ENCODE measurements at places on chromosomes 3 and 15. TPM values are rescaled to one million over a fixed set of nuclear protein-coding genes. Genes with fewer than 3 reads are reported as not detected.

DNA sequence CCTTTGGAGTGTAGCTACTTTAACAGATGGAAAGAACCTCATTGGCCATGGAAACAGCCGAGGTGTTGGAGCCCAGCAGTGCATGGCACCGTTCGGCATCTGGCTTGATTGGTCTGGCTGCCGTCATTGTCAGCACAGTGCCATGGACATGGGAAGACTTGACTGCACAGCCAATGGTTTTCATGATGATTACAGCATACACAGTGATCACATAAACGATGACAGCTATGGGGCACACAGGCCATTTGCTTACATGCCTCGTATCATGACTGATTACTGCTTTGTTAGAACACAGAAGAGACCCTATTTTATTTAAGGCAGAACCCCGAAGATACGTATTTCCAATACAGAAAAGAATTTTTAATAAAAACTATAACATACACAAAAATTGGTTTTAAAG lies 44.1 kb downstream of the PGPEP1L start:
- no peak for DNase-seq

The PLA2G4F gene
- not detected for total RNA-seq

- no peak for DNase-seq
Observed at GRCh38 chr3:127485396-127486170, 105.0 kb downstream of the TPRA1 start.

The ADAMTS9 gene
- 24.1 TPM for total RNA-seq

The PGBD4 gene
- 4.5 TPM for total RNA-seq

DNA sequence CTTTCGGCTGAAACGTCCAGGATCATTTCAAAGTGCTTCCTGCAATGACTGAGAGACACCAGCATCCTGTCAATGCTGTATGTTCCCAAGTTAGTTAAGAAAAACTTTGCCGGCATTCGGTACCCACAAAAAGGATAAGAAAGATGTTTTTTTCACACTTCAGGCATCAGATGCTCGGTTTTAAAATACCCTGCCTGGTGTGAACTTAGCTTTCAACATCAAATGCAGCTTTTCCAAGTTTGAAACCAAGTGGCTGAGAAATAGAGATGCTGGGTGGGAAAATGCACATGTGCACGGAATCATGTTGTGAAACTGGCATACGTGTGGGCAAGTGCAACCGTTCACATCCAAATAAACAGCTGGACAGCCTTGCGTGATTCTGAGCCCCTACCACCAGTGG lies 254.9 kb upstream of the IGF1R start:
- no peak for DNase-seq

GRCh38 chr15:66894986-66895780 lies 170.2 kb upstream of the SMAD3 start:
- no peak for DNase-seq

The PML gene
- total RNA-seq = 3.7 TPM

DNA sequence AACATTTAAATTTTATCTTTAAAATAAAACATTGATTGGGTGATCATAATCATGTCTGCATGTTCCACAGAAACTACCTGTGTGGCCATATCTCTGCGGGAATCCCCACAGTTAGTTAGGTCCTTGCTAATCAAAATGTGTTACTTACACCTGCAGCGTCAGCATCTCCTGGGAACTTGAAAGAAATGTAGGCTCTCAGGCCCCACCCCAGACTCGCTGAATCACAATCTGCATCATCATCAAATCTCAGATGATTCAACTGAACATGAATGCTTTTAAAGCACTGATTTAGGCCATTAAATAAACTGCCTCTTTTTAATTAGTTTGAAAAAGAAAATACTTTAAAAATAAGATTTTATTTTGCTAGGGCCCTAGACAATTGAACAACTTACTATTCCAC lies 577.8 kb downstream of the PYDC2 start:
- DNase-seq = no peak

- no peak for DNase-seq
Observed at GRCh38 chr15:48528921-48529320, 116.6 kb downstream of the FBN1 start.

The CHRM5 gene
- 0.41 TPM for total RNA-seq

DNA sequence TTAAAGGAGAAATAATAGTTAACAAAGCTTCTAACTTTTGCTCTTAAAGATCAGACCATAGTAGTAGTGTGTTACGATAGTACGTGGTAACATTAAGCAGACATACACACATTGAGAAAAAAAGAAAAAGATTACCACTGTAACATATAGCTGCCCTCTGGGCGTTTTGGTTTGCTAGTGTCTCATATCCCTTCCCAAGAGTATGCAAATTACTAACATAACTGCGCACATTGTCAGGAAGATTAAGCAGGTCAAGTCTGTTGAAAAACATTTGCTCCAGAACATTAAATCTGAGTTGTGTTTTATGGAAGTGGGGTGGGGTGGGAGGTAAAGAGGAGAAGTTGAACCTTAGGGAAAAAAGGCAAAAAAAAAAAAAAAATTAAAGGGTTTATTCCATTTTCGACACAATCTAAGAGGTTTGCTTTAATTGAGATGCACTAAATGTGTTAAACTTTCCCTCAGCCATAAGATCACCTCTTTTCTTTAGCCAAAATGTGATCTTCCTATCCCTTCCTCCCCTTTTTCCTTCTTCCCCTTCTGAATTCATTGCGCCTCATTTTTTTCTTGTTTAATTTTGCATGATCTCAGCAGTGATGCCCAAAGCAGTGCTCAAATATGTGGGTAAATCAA lies 1.5 kb upstream of the LRIG1 start:
- no peak for DNase-seq
